ENCODE measurements at places on chromosomes 5 and 9.

GRCh38 chr9:16207161-16207560 lies 654.3 kb downstream of the CCDC171 start:
- no peak for DNase-seq

GRCh38 chr5:175551266-175551665 lies 72.9 kb downstream of the SFXN1 start:
- no peak for DNase-seq

DNA sequence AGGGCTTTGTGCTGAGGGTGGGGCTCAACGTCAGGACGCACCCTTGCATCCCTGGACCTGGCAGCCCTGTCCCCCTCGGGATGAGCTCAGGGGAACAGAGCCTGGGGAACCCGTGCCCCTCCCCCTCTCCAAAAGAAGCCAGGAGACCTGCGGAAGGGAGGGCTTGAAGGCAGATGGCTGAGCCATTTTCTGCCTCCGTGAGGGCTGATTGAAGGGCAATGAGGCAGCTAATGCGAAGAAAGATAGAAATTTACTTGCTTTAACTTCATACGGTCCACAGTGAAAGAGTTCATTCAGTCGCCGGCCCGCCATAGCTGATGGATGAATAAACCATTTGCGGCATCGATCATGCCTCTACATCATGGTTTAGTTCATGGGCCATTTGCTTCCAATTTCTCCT lies 28.8 kb downstream of the ASS1 start:
- no peak for DNase-seq

- DNase-seq, result no peak
These were observed 117.0 kb upstream of the GNA14 start for GRCh38 chr9:77764894-77765780.

- DNase-seq, result no peak
These were observed 452.0 kb upstream of the ZNF608 start for GRCh38 chr5:125198270-125198974.

- no peak for DNase-seq
These were observed 30.4 kb upstream of the NKX2-5 start for GRCh38 chr5:173265433-173265832.

DNA sequence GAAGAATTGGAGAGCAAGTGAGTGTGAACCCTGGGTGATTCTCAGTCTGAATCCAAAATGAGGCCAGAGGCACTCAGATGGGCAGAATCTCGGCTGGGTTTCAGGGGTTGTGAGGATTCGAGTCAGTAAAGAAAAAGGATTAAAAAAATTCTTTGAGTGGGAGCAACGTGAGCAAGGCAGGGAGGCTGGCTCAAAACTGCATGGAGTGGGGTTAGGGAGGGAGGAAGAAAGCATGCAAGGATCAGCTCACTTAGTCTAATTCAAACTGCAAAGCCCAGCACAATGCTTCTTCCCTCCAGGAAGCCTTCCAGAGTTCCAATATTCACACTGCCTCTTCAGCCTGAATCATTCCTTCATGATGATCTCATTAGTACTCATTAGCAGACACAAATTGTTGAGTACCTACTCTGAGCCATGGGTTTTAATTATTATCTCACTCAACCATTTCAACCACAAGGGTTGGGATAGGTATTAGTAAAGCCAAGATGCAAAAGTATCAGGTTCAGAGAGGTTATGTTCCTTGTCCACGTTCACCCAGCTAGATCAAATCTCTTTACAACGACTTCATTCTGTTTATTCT lies 95.8 kb downstream of the BRINP1 start:
- DNase-seq, result no peak

GRCh38 chr5:60958088-60958487 lies 13.1 kb downstream of the NDUFAF2 start:
- no peak for DNase-seq

DNA sequence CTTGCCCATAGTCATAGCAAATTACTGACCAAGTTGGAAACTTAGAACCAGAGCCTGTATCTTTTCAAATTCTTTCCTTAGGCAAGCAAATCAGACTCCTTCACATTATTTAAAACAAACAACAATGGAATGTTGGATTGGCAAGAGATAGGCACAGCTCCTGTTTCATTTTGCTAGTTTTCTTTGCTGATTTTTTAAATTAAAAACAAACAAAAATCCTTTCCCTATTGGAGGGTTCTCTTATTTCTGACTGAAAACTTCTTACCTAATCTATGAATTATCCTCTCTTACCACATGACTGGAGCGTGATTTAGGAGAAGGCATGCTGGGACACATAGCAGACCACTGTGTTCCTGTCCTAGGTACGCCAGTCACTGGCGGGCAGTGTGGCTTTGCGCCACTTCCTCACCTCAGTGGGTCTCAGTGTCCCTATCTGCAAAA lies 63.0 kb downstream of the TTC39B start:
- DNase-seq, result no peak

DNA sequence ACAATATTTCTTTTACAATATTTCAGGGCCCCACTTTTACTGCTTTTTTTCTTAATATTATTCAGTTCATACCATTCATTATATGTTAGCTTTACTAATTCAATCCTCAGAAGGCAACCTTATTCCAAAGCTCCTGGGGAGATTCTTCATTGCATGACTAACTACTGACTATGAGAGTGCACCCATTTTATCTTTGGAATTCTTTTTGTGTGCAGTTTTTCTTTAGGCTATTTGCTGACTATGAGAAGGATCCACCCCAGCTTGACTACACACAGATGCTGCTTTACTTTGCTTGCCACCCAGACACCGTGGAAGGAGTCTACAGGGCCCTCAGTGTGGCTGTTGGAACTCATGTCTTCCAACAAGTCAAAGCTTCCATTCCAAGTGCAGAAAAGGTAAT lies 56.9 kb upstream of the IL7R start:
- DNase-seq, result no peak

DNA sequence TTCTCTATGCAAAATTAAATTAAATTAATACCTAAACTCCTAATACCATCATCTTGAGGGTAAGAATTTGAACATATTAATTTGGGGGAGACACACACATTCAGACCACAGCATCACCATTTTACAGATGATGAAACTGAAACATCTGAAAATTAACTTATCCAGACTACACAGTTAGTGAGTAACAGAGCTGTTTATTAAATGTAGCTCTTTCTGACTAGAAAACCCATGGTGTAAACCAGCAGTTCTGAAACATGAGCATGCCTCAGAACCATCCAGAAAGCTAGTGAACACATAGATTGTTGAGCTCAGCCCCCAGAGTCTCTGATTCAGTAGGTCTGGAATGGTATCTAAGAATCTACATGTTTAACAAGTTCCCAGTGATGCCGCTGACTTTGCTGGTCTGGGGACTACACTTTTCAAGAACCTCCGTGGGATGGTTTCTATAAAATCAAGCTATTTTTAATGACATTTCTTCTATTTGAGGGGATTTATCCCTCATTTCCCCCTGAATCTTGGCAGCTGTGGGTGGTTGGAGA lies 113.5 kb downstream of the RORB start:
- no peak for DNase-seq

DNA sequence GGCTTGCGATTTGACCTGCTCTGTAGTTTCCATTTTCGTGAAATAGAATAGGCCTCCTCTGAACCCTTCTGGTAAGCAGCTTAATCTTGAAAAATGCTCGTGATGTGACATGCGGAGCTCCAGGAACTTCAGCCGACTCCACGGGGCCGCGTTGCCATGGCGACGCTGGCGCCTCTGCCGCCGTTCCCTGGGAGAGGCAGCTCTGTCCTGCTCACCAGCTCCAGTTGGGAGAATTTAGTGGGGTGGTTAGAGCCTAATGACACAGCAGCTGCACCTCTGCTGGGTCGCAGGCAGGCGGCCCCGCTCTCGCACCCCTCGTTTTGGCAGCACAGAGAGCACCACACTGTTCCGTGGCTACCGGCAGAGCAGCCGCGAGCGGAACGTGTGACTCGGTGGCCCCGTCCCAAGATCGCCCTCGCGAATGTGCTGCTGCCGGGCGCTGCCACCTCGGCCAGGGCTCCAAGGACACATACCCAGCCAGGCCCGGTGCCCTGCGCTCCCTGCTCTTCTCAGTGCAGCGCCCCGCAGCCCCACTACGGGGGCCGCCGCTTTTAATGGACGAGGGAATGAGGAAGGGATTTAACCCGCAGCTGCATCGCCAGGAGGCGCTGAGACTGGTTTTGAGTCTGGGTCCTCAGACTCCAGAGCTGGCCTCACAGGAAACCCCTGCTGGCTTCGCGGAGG lies 131.2 kb upstream of the LMX1B start:
- no peak for DNase-seq

- no peak for DNase-seq
These were observed 60.6 kb downstream of the ENTREP1 start for GRCh38 chr9:69385581-69386033.

- DNase-seq, result no peak
These were observed 304.6 kb upstream of the DMRT1 start for GRCh38 chr9:536597-537511.

DNA sequence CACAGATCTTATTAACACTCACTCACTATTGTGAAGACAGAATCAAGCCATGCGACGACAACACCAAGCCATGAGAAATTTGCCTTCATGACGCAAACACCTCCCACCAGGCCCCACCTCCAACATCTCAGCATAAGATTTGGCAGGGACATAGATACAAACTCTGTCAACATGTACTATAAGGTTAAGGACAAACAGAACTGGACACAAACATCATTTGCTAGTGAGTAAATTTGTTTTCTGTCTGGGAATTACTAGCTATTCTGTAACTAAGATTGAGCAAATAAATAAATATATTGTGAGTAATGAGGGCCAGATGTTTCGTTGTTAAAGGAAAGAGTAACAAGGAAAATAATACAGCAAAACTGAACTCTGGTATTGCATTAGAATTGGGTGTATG lies 15.7 kb upstream of the KCNN2 start:
- DNase-seq, result no peak

DNA sequence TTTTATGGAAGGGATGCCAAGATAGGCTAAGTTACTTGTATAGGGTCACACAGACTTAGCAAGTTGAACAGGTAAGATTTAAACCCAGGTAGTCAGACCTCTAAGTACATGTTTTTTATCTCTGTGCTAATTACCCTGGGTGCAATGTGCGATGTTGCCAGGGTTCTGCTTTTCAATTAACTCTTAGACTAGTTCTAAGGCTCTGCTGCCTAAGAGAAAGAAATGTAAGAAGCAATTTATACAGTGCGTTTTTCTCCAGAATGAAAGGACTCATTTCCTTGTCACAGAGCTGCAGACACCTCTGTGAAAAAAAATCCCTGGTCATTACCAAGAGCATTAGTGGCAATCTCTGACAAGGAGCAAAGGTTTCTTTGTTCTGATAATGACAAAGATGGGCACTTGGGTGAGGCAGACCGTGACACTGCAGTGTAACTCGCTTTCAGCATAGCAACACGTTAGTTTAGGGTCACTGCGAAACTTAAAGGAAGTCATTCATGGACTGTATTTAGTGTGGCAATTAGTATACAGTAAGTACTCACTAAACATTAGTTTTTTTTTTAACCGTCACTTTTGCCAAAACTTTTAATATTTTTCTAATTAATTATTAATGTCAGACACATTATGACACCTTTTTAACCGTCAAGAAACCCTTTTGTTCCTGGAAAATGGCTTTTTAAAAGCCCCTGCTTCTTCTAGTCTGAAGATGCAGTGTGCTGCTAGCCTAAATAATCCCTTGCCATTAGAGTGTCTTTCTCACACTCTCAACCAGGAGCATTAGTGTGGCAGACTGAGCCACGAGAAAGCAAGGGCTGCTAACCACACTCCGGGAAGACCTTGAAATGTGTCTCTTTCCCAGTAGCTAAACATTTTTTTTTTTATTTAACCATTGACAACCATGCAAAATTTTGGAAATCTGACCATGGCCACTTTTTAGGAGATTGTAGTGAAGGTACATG lies 520.0 kb upstream of the C9orf72 start:
- no peak for DNase-seq

DNA sequence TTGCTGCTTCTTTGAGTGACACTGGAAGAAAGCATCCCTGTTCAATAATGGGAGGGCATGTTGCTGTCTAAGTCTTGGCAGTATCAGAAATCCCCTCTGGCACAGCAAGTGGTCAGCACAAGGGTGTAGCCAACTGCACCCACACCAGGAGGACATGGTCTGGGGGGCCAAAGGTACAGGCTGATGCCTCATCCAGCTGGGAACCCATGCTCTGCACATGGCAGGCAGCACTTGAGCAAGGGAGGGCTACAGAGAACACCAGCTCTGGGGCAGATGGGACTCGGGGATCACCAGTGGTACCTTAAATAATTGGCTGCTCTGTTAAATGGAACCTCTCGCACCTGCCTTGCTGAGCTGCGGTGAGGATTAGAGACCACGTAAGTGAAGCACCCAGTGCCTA lies 265.2 kb downstream of the SYK start:
- no peak for DNase-seq

DNA sequence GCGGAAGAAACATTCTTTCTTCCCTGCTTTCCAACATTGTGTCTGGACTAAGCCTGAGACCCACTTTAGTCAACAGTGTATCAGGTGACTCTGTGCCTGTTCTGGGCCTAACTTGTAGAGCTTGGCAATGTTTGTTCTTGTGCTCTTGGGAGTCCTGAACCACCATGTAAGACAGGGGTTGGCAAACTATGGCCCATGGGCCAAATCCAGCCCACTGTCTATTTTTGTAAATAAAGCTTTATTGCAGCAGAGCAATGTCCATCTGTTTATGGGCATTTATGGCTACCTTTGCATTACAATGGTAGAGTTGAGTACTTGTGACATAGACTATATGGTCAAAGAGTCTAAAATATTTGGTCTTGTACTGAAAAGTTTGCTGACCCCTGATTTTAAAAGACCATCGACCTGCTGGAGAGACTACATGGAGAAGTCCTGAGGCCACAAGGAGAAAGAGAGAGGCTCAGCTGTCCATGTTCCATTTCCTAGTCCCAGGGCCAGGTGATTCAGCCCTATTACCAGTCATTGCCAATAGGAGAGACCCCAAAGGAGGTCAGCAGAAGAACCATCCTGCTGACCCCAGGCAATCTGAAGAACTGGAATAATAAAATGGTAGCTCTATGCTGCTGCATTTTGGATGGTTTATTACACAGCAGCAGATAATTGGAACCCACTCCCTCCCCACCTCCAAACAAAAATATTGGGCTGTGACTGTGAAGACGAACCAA lies 211.3 kb downstream of the AUH start:
- no peak for DNase-seq

DNA sequence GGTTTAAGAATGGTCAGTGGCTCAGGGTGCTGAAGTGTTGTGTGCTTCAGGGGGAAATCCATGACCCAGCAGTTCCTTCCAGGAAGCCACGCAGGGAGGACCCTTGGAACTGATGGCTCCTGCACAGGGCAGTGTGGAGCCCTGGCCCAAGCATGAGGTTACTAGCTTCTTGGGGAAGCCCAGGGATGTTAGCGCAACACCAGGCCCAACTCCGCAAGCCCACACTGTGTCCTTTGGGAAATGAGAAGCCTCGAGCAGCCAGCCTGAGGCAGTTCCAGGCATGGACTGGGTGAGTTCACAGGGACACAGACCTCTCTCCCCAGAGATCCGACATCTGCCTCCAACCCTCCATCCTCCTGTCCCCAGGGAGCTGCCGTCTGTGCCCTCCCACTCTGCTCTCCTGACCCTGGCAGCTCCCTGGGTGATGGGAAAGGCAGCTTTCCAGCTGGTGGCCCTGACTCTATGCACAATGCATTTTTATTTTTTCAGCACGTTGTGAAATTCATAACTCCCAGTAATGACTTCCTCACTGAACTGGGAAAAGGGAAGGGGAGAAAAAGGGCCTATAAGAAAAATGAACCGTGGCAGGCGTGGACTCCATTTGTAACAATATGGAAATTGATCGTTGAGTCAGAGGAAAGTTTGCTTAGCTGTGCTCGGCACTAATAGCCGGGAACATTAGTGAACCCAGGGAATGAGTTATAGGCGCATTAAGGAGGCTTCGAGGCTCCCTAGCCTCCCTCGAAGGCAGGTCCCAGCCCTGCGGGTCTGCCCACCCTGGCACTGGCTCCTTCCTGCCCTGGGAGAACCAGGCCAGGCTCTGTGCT lies 34.1 kb downstream of the LMX1B start:
- DNase-seq, result no peak

- DNase-seq, result no peak
These were observed 11.1 kb upstream of the MLANA start for GRCh38 chr9:5879419-5880181.

Data from NCI-H1930 (cell line).